ENCODE measurements at places on chromosomes 11 and 22. TPM values are rescaled to one million over a fixed set of nuclear protein-coding genes. Genes with fewer than 3 reads are reported as not detected.

- no peak for DNase-seq
Measured at GRCh38 chr22:25656724-25657123, 85.3 kb upstream of the MYO18B start.

CRKL gene
- total RNA-seq = 56.2 TPM

DNA sequence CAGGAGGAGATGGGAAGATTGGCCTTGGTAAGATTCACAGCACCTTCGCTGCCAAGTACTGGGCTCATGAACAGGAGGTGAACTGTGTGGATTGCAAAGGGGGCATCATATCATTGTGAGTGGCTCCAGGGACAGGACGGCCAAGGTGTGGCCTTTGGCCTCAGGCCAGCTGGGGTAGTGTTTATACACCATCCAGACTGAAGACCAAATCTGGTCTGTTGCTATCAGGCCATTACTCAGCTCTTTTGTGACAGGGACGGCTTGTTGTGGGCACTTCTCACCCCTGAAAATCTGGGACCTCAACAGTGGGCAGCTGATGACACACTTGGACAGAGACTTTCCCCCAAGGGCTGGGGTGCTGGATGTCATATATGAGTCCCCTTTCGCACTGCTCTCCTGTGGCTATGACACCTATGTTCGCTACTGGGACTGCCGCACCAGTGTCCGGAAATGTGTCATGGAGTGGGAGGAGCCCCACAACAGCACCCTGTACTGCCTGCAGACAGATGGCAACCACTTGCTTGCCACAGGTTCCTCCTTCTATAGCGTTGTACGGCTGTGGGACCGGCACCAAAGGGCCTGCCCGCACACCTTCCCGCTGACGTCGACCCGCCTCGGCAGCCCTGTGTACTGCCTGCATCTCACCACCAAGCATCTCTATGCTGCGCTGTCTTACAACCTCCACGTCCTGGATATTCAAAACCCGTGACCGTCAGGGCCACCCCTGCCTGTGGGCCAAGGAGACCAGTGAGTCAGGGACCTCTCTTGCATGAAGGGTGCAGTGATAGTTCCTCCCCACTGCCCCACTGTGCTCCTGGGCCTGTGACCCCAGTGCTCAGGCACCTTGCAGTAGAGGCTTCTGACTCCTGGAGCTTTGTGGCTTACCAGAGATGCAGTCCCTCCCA is 83.6 kb downstream of the BCR start:
- no peak for DNase-seq

DNA sequence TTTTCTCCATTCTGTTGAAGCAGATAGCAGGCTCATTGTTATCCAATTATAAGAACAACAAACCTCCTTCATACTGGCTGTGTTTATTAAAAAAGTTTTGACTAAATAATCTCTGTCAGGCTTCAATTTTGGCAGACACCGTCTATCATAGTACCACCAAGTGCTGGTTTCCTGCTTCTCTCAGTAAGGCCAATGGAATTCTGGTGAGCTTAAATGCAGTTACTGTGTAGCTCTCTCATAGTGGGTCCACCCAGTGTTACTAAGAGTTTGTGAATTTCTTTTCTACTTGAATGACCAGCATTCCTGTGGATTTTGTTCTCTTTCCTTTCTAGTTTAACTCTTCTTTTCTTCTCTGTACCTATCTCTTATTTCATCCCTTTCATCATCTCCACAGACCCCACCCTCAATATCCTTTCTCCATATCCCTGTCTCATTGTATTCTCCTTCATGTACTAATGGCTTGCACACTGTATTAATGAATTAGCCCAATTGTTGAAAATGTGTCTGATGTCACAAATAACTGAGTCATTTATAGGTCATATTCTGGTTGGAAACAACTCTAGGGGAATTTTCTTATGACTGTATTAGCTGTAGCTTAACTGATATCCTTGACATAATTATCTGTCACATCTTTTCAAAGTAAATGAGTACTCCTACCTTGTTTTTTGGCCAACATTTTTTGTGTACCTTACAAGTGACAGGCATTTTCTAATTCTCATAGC is 372.1 kb downstream of the FAT3 start:
- DNase-seq = no peak

GRCh38 chr11:43577566-43578264 is 102.8 kb upstream of the HSD17B12 start:
- no peak for DNase-seq

DNA sequence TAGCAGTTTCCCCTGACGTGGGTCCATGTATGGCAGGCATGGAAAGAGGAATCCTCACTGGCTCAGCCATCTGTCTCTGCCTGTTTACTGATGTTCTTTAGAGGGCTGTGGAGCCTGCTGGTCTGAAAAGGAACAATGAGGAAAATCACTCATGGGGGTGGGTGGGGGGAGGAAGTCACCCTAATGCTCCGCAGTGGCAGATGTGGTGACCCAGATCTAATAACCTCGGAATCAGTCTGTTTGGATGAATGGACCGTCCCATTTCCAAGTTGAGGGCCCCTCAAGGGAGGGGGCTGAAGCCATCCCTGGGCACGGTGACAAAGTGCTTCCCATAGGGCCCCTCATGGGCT is 4.4 kb downstream of the BCR start:
- no peak for DNase-seq

- no peak for DNase-seq
Measured at GRCh38 chr22:23801886-23802377, 15.2 kb downstream of the SMARCB1 start.

GRCh38 chr11:117819096-117820040 is 5.2 kb downstream of the FXYD2 start:
- no peak for DNase-seq

DNA sequence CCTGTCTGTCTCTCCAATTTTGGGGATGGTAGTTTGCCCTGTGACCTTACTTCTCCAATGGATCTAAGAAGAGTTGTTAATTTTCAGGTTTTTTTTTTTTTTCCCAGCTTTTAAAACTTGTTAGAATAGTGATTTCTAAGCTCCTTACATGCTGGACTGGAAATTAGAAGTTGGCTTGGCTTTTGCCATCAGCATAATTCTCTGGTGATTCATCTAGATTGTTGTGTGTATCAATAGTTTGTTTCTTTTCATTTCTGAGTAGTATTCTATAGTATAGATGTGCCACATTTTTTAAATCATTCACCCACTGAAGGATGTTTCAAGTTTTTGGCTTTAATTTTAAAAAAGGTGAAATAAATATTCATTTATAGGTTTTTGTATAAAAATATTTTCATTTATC is 51.4 kb downstream of the ADAMTS15 start:
- DNase-seq = no peak

GRCh38 chr11:15793043-15793996 is 563.0 kb downstream of the SOX6 start:
- DNase-seq = no peak

PLEKHB1 gene
- total RNA-seq = 35.5 TPM

GRCh38 chr11:279966-280705 is 1.9 kb downstream of the NLRP6 start:
- no peak for DNase-seq

DNA sequence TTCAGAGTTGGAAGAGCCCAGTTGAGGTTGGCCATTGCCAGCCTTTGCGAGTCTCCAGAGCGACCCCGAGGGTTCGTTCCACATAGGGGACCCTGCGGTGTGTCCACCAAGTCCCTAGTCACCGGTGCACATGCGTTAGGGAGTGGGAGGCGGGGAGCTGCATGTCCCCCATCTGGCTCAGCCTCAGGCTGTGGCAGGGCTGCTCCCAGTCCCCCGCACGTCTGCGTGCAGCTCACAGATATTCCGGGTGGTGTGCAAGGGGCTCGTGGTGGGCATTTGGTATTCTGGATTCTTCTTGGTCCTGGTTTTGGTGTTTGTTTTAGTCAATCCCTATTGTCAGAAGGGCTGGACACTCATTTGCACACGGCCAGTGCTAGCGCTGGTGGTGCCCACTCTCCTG is 48.8 kb downstream of the MUC6 start:
- no peak for DNase-seq

- DNase-seq = no peak
Measured at GRCh38 chr11:1120532-1121330, 37.0 kb upstream of the MUC5AC start.

DNA sequence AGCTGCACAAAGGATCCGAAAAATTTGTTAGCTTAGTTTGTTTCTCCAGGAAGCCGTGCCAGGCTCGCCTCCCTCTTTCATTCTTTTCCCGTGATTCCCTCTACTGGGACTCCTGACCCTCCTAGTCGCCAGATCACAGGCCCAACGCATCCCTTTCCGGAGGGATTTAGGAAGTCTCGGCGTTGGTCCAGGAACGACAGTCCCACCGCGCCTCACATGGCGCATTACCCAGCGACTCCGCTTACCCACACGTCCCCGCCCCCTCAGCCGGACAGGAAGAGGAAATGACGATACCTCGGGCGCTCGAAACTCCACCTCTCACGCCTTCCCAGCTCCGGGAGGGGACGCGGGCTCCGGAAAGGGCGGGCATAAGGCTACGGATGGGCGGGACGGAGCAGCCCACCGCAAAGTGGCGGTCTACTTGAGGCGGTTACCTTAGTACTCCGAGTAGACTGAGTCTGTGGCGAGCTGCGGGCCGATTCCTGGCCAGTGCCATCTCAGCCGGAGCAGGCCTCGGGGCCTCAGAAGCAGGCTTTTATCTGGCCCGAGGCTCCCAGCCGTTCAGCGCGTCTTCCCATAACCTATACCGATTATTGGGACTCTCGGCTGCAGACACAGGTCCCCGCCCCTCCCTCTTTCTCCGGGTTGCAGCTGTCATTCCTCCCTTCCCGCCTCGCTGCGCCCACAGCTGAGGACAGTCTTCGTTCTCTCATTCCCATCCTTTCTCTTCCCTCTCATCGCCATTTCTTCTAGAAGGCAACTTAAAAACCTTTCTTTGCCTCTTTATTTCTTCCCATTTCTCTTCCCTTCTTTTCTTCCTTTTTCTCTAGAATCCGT is at the start of gene CCDC15:
CCDC15 (plus strand) TSS at position 450 of the 837 bp plus-strand sequence. CDS start 531 bp downstream, outside the sequence.
- DNase-seq = peak; percentile 99

- no peak for DNase-seq
Measured at GRCh38 chr11:76591416-76591815, 79.1 kb downstream of the LRRC32 start.

GRCh38 chr22:25728071-25728470 is 13.9 kb upstream of the MYO18B start:
- no peak for DNase-seq

GRCh38 chr22:31866918-31867317 is 77.4 kb upstream of the YWHAH start:
- DNase-seq = no peak

DNA sequence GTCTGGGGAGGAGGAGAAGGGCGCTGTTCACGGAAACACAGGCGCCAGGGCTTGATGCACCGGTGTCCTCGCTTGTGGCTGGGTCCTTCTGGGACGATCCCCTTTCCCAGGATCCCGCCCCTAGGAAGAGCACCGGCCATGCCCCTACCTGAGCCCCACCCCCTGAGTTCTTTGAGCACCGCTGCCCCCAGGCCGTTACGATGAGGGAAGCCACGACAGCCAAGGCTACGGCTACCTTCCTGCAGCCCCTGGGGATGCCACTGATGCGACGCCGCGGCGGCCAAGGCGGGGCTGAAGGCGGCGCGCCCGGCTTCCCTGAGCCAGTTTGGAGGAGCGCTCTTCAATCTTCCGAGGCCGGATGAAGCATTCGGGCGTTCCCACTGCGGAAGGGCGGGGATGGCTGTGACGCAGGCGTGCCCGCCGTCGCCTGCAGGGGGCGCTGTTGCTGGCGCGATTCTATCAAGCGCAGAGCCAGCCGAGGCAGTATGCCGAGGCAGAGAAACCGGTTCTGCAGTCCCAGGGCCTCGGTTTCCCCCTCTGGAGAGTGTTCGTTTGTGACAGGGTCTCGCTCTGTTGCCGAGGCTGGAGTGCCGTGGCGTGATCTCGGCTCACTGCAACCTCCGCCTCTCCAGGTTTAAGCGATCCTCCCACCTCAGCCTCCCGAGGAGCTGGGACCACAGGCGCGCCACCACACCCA is 9.7 kb upstream of the NEFH start:
- no peak for DNase-seq

DNA sequence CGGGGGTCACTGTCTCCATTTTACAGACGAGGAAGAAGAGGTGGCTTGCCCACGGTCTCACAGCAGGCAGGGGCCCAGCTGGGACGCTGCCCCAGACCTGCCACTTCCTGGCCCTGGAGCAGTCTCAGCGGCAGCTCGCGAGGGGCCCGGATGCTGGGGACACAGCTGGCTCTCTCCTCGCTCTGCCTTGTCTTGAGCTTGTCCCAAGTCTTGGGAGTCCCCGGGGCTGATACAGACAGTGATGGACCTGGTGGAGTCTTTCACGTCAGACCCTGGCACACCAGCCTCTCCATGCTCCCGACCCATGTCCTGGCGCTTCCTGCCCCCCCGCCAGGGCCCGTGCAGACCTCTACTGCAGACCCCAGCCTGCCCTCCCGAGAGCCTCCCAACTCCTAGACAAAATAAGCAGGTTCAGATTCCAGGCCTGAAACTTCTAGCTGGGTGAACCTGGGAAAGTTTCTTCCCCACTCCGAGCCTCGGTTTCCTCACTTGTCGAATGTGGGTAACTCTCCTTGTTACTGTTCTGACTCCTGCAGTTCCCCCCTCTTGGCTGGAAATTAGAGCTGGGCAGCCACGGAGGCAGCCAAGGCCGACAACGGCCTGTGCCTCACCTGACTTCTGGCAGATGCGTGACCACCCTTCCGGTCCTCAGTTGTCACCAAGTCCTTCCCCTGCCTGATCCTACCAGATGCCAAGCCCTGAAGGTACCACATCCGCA is 145.4 kb downstream of the CACNA1I start:
- DNase-seq = no peak

- no peak for DNase-seq
Measured at GRCh38 chr11:57287884-57288283, 36.9 kb downstream of the TNKS1BP1 start.

PYGM gene
- total RNA-seq = 57.2 TPM

TIGD3 gene
- not detected for total RNA-seq

C11orf91 gene
- not detected for total RNA-seq

DNA sequence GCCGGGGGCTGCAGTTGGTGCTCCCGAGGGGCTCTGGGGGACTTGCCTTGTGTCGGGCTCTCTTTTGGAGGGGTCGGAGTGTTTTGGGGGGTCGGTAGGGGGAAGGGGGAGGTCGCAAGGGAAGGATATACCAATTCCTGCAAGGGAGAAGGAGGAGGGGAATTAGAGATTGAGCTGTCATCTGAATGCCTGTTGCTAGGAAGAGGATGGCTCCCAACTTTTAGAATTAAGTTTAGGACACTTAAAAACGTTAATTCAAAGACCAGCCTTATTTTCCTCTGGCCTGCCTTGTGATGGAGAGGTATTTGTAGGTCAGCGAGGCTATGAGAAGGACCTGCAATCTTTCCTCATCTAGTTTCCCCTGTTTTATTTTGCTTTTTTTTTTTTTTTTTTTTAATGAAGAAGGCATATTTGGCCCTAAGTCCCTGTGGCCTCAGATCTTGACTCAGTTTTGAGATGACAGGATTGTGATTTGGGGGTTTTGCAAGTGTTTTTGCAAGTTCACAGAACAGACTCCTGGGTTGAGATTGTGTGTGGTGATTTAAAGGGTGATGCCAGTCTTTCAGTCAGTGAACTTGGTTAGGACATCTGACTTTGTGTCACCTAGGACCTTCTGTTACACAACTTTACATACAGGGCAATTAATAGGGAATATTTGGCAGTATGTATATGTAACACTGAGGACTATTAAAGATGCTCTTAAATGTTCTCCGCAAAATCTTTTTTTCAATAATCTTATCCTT is 672 bp downstream of the TMEM135 start:
- DNase-seq = no peak

All from esophagus muscularis mucosa (tissue), 4 donors.